ENCODE measurements at places on chromosomes 3 and 15.

GRCh38 chr15:98412852-98413251, 235.5 kb upstream of the IGF1R start:
- DNase-seq, result no peak

- no peak for DNase-seq
Observed at GRCh38 chr15:90863987-90864386, 4.4 kb upstream of the FURIN start.

DNA sequence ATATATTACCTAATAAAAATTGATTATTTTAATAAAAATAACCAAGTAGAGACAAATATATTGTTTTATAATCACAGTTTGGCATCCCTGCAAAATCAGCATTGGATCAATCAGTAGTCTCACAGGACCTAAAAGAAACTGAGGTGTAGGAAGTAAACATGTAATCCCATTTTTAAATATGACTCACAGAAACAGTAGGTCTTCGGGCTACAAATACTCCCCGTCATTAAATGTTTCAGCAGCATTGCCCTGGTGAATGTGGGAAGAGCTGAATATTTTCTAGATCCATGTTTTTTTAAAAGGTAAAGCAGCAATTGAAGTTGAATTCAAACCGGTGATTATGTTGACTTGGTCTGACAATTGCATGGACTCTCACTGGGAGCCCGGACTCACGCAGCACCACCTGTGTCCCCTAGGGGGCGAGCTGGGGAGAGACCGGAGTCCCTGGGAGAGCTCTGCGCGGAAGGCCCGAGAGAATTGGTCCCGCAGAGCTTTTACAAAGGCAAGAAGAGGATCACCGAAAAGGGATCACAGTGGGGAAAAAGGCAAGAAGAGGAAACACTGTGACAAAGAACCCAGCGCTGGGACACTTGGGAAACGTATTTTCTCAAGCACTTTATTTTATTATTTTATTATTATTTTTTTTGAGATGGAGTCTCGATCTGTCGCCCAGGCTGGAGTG, 17.2 kb upstream of the USP3 start:
- DNase-seq, result peak; percentile 24

GRCh38 chr3:123834631-123835030, 49.5 kb downstream of the MYLK start:
- DNase-seq, result no peak

- no peak for DNase-seq
Observed at GRCh38 chr3:125594581-125595011, 701 bp downstream of the OSBPL11 start.

DNA sequence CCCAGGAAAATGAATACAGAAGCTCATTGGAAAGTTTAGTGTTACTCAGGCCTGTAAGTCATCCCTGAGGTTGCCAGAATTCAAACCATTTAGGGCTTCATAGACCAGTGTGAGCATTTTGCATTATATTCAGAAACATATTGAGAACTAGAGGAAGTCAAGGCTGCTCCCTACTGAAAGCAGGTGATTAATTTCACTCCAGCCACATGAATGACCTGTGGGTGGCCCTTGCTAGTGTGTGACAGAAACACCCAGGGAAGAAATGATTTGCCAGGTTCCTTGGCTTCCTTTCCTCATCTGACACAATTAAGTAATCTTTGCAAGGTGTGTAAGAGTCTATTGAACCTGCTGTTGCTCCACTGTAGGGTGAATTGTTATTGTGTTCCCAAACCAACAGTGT, 61.8 kb downstream of the GAP43 start:
- no peak for DNase-seq

DNA sequence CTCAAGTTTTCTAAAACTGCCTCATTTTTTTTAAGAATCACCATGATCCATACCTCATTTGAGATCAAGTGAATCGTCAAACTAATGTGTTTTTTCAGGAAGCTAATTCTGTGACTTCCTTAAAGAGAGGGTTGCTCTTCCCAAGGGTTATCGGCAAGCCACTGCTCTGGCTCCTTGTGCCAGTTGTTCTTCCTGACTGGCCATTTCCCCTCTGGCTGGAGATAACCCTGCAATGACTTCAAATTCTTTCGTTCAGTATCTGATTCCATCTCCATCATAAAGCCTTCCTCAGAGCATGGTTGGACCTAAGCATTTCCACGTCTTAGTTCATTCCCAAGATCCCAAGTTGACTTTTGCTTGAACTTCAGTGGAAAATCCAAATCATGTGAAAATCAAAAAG, 167.1 kb downstream of the MECOM start:
- no peak for DNase-seq

GRCh38 chr3:38284756-38285150, 2.7 kb downstream of the SLC22A14 start:
- no peak for DNase-seq

DNA sequence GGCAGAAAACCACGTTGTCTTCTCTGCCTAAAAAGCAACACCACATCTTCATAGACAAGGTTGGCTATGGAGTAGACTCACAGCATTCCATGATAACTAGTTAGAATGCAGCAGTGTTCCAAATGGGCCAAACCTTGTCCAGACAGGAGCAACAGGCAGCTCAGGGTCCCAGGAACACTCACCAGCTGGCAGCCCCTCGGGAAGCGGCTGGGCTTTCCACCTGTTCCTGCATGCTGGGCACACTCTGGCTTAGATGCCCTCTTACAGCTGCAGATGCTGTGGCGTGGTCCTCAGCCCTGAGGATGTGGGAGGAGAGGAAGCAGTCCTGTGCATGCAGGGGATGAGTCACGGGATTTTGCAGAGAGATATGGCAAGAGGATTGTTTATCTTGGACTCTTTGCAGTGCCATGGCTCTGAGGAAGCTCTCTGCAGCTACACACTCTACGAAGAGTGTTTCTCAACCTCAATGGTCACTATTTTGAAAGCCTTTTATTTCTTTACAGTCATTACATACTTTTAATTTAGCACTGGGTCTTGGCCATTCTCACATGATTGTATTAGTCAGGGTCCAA, 11.3 kb downstream of the NRROS start:
- no peak for DNase-seq

GRCh38 chr3:78978037-78978436, 789.8 kb downstream of the ROBO1 start:
- DNase-seq, result no peak

DNA sequence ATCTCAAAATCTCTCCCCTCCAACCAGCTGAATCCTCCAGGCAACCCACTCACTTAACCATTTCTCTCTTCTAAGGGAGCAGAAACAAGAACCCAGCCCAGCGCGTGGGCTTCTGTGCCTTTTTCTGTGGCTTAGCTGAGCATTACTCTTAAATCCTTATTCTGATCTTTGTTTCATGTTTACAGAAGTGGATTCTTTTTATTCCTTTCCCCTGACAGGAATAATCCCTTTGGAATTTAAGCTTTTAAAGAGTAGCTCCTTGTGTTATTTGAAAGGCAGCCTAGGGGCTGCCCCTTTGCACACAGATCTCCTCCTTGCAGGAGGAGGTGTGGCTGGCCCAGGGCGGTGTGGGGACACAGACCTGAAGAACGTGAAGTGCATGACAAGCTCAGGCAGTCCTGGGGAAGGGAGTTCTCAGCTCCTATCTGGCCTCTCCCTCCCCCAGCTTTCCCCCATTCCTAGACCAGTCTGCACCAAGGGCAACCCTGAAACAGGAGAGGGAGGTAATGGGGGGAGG, 77.1 kb upstream of the UBE2E1 start:
- no peak for DNase-seq

DNA sequence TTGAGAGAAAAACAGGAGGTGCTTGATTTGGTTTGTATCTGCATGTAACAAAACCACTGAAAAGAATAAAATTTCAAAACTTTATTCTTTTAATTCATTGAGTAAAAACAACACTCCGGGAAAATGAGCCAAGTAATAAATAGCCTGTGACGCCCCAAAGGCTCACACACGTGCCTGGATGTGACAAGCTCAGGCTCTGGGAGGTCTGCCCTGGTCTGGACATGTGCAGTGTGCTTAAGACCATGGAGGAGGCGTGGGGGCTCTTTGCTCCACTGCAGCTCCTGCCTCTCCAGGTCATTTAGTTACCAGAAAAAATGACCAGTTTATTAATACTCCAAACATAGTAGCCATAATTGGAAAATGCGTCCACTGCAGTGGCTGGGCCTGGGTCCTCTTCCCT, 8.6 kb upstream of the NME9 start:
- no peak for DNase-seq

DNA sequence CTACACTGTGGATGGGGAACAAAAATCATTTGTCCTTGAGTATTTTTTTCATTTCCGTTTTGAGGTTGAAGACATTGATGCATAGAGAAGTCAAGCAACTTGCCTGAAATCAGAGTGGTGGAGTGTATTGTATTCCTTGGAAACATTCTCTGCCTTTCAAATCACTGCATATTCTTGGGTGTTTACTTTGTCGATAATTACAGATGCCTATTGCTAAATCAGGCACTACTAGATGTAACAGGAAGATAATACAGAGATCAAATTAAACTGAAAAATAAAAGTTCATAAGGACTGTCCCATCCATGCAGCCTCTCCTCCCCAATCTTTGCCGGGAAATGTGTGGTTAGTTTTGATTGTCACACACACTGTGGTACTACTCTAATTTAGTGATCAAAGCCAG, 37.4 kb upstream of the VEPH1 start:
- DNase-seq, result no peak

DNA sequence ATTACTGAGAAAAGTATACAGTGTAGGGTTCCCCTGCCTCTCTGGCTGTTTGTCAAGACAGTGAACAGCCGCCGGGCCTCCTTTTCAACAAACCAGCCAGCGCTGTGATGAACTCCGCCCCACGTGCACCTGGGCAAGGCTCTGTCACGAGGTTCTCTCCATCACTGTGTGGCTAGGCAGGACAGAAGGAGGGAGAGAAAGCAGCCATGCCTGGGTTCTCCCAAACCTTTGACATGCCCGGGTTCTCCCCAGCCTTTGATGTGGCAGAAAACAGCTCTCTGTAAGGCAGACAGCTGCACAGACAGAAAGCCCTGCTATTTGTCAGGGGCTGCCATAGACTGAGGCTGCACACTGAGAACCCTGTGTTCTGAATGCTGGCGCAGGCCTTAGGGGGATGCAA, 101.4 kb upstream of the TRPM1 start:
- no peak for DNase-seq

Data from NCI-H1694 (cell line).